ENCODE measurements at places on chromosomes 2 and 18.

- DNase-seq, result no peak
Measured at GRCh38 chr2:162198239-162198638, 45.0 kb downstream of the FAP start.

DNA sequence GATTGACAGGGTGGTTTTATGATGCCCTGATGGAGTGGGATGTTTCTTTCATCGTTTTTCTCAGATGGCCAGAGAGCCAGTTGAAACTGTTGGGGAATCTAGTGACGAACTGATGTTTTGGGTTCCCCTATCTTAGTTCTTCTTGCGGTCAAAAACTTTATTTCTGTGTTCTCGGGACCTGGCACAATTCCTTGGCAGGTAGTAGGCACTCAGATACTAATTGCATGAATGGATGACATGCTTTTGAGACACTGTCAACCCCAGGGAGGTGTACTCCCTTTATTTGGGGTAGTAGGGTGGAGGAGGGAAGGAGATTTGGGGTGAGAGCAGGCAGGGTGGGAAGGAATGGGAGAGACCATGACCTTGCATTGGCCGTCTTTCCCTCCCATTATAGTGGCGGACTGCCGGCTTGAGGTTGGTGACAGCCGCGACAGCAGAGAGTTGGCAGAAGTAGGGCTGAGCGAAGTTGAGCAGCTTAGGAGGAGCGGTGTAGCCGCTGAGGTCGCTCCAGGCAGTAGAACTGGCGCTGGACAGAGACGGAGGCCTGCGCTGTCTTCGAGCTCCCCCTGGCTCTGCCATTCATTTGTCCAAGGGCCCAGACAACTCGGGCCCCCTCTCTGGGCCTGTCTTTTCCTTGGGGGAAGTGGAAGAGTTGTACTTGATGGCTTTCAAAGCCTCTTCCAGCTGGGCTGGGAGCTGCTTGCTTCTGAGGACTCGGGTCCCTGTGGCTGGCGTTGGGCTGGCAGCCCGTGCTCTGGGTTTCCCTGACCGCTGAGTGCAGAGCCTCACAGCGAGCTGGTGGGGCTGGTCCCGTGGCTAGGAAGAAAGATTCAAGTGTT lies 2.6 kb downstream of the TET3 start:
- DNase-seq, result peak; percentile 53

DNA sequence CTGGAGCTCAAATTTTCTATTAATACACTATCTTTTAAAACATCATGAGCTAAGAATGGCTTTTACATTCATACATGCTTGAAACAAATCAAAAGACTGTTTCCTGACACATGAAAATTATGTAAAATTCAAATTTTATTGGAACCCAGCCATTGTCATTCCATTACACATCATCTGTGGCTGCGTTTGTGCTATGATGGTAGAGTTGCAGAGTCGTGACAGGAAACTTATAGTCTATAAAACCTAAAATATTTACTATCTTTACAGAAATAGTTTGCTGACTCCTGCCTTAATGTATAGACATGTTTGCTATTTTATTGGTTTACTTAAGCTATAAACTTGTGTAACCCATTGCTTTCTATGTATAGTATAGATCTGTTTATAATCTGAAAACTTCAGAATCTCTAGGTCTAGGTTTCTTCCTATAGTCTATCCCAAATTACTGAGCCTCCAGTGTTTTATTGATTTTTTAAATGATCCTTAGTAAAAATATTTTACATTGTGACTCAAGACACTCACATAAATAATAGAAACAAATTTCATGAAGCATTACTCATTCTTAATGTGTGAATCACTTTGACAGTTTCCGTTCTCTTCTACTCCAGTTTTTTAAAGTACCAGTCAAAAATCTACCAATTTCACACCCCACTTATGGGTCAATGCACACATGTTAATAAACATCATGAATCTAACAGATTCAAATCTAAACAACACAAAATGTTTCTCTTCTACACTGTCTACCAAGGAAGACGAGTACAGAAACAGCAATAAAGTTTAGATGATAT lies 26.4 kb upstream of the MRPL19 start:
- DNase-seq, result no peak

DNA sequence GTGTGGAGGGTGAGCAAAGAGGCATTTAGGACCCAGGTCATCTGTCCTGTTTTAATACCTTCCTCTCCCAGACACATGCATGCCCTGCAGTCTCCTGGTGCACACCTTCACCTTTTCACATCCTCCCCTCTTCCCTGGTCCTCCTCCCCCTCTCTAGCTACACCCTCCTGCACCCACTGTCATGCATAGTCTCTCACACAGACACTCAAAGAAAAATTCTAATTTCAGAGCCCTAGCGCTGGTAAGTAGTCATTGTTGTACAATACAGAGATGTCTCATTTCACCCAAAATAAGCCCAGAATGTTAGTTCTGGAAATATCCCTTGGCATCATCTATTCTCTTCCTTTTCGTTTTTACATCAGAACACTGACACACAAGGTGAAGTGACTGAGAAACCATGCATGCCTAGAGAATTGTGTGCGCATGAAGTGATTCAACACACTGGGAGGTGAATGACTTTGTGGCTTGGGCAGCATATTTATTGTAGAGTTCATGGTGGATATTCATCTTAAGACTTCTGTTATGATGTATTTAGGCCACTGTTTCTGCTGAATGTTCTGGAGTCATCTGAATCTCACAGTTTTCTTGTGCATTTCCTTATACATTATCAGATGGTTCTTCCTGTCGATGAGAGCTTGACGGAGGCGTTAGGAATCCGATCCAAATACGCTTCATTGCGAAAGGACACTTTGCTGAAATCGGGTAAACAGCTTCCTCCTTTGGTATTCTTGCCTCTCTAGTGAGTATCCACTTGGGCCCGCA lies 69.9 kb downstream of the COA5 start:
- no peak for DNase-seq

GRCh38 chr2:46010223-46010924 lies 286.8 kb upstream of the EPAS1 start:
- no peak for DNase-seq

DNA sequence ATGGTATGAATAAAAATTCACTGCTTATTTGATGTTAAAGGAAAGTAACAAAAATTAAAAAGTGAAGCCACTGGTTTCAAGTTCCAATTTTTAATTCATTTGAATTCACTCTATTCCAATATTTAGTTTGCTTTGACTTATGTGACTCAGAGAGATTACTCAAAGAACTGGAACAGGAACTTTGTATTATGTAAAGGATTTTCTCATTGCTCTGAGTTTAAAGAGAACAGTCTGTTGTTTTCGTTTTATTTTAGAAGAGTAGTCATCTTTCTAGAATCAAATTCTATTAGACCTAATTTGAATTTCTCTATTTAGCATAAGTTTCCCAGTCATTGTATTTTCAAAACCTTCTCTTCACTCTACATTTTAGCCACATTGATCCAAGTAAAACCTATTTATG lies 300.1 kb upstream of the SLC8A1 start:
- DNase-seq, result no peak

GRCh38 chr2:100267751-100268150 lies 54.5 kb downstream of the LONRF2 start:
- no peak for DNase-seq

DNA sequence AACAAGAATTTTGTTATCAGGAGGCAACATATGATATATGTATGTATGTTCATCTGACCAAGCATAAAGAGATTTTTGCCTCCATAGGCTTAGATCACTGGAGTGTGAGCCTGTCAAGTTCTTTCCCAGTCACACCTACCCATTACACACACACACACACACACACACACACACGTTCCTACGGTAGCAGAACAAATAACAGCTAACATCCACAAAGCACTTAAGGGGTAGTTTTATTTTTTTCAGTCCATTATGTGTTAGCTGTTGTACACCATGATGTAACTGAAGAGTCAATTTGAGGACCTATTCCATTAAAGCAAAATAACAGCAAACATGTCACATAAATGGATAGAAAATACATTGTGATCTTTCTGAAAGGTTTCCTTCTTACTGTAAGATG lies 39.5 kb downstream of the UGP2 start:
- DNase-seq, result no peak

All from CD4-positive, alpha-beta T cell treated with Interferon alpha-2 for 1 hour (primary cell).